RWPE2 (cell line): ENCODE measurements at places on chromosomes 11 and 22.

- DNase-seq = no peak
Observed at GRCh38 chr11:15699978-15700377, 585.3 kb downstream of the INSC start.

DNA sequence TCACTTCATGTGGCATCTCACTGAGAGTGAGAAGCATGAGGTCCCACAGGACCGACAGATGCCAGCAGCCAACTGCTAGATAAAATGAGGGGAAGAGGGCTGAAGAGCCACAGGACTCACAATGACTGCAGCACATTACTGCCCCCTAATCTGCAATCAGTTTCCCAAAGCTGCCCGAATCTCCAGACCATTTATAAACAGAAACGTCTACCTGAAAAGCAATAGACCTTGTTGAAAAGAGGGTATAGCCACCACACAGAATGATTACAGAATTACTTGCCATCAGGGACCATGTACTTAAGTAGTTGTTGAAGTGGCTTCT, 12.4 kb upstream of the TEF start:
- DNase-seq = no peak

- no peak for DNase-seq
Observed at GRCh38 chr22:34861787-34862186, 204.2 kb upstream of the ISX start.

GRCh38 chr22:46935506-46936377, 173.3 kb downstream of the TBC1D22A start:
- DNase-seq = no peak

- no peak for DNase-seq
Observed at GRCh38 chr11:16605389-16605893, 133.0 kb upstream of the C11orf58 start.

- DNase-seq = no peak
Observed at GRCh38 chr22:40595497-40596234, 40.9 kb downstream of the MRTFA start.

GRCh38 chr22:50710886-50711285, 27.1 kb upstream of the ACR start:
- peak; percentile 22 for DNase-seq

- no peak for DNase-seq
Observed at GRCh38 chr22:29334696-29335344, 19.3 kb upstream of the RASL10A start.

- no peak for DNase-seq
Observed at GRCh38 chr11:119011476-119012053, 6.6 kb downstream of the RPS25 start.

- no peak for DNase-seq
Observed at GRCh38 chr22:32541481-32541880, 66.9 kb downstream of the FBXO7 start.

DNA sequence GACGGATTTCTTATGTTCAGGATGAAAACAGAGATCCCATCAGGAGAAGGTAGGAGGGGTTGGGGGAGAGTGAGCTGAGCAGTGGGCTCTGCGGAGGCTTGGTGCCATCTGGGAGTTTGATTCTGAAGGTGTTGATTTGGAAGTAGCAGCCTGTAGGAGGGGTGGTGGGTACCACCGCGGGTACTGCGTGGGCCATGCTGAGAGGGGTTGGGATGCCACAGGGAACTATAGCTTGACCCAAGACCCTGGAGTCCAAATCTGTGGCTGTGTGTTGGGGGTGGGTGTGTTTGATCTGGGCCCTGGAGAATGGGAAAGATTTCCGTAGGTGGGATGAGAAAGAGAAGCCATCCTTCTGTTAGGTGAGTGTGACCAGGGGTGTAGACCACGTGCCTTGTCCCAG, 5.0 kb downstream of the INCENP start:
- DNase-seq = no peak

GRCh38 chr11:34791780-34792542, 124.2 kb downstream of the APIP start:
- no peak for DNase-seq

- no peak for DNase-seq
Observed at GRCh38 chr11:61526956-61527731, 18.6 kb downstream of the LRRC10B start.

DNA sequence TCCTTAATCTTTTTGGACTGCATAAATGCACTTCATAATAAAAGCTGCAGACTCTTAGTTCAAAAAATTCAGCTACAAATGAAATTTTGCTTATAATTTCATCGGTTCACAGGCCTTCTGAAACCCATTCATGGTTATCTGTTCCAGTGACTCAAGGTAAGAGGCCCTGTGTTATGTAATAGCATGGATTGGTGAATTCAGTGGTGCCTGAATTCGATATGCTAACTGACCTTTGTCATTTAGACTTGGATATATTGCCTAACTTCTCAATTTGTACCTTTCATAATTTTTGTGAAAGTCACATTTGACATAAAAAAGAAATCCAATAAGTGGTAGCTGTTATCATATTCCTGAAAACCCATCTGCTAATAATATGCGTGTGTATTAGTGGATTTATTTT, 349.9 kb upstream of the KIRREL3 start:
- no peak for DNase-seq

- no peak for DNase-seq
Observed at GRCh38 chr11:116913000-116913399, 75.6 kb upstream of the APOA1 start.

GRCh38 chr22:30826670-30827355, 132.1 kb downstream of the OSBP2 start:
- no peak for DNase-seq

- no peak for DNase-seq
Observed at GRCh38 chr11:62008193-62008592, 40.8 kb upstream of the FTH1 start.

DNA sequence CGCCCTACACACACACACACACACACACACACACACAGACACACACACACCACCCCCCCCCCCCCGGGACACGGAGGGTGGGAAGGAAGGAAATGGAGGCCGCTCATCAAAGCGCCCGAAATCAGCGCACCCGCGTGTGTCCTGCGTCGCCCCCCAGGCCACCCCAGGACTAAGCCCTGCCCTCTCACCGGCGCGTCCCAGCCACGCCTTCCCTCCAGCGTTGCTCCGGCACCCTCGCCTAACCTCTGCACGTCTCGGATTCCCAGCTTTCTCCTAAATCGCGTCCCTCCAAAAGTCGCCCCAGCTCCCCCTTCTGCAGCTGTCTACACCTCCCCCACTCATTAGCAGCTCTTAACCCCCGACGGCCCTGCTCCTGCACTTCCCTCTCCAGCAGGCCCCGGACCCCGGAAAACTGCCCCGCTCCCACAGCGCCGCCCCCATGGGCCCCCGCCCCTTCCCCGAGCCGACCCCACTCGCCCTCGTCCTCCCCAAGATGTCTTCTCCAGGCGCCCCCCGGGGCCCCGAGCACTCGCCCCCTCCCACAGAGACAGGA, 557 bp downstream of the PACSIN2 start:
- no peak for DNase-seq

DNA sequence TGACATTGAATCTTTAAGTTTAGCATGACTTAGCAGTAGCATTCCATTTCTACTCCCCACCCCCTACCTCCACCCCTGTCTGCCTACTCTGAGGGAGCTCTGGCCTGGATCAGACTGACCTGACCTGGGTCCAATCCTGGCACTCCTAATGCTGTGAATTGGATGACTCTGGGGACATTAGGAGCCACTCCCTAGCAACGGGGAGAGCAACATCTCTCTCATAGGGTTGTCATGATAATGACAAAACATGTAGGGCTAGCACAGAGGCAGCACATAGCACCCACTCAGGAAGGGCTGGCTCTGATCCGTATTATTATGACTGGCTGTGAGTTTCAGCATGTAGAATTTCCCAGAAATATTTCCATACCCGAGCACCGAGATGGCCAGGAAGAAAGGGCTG, 40.5 kb downstream of the CABIN1 start:
- DNase-seq = no peak

GRCh38 chr22:34866081-34866480, 199.9 kb upstream of the ISX start:
- DNase-seq = no peak

GRCh38 chr11:75872887-75873416, 57.9 kb downstream of the UVRAG start:
- DNase-seq = no peak

DNA sequence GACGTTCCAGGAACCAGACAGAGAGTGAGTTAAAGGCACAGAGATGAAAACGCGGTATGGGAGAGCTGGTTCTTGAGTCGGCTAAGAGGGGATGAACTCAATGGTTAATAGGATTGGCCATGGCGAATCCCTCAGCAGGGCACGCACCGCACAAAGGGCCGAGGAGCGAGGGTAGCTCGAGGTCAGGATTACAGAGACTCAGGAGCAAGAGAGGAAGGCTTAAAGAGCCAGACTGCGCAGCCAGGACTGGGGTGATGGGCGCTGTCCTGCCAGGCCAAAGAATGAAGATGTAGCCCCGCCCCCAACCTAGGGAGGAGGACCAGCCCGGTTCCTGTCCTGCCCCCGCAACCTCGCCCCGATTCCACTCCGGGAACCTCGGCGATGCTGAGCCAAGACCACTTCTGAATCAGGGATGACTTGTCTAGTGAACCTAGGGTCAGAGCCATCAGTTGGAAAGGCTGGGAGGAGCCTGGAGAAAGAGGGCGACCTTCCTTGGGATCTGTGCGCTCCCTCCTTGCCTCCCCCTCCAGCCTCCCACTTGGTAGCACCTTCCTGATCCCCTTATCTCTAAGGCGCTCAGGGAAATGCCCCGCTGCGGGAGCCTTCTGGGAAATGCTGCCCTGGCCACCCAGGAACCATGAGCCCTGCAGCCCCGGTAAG, at the start of gene PLEKHB1:
Gene PLEKHB1 (plus strand): TSS at position 610 of the 660 bp plus-strand sequence. CDS start 28 bp downstream, at position 638.
- DNase-seq = no peak

DNA sequence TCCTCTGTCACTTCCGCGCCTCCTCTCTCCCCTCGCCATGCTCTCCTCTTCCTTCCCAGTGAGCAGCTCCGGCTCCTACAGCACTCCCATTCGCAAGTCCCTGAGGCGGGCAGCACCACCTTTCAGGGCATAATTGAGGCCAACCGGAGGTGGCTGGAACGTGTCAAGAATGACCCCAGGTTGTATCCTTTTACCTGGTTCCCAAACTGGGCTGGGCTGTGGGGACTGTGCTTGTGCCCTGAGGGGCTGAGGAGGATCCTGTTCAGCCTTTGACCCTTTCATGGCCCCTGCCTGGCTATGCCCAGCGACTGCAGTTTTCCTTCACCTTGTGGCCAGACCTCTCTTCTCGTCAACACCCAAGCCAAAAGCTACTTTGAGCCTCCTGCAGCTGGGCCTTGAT, 84.1 kb downstream of the CEP164 start:
- no peak for DNase-seq

DNA sequence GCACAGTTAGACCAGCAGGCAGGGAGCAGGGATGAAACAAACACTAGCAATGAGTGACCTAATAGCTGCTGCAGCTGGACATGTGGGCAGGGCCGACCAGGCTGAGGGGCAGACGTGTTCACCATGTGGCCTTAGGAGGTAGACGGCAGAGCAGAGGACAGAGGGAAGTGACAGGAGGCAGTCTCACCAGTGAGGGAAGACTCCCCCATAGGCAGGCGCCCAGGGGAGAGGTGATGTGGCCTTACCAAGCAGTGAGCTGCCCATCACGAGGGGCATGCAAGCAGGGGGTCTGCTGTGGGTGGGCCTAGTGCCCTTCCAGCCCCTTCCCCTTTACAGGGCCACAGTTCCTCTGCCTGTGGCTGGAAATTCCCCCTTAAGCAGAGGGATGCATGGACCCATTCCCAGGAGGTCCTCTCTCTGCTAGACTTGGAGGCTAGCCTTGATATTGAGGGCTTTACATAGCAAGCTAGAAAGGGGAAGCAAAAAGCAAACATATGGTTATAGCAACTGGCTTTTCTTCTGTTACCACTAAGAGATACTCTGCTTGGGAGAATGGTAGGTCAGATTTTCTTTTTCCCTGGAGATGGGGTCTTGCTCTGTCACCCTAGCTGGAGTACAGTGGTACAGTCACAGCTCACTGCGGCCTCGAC, 67.6 kb downstream of the MPPED1 start:
- no peak for DNase-seq

GRCh38 chr11:32113200-32113919, 22.5 kb downstream of the RCN1 start:
- DNase-seq = no peak

GRCh38 chr22:48588878-48589450, 1238.7 kb downstream of the BRD1 start:
- DNase-seq = no peak

DNA sequence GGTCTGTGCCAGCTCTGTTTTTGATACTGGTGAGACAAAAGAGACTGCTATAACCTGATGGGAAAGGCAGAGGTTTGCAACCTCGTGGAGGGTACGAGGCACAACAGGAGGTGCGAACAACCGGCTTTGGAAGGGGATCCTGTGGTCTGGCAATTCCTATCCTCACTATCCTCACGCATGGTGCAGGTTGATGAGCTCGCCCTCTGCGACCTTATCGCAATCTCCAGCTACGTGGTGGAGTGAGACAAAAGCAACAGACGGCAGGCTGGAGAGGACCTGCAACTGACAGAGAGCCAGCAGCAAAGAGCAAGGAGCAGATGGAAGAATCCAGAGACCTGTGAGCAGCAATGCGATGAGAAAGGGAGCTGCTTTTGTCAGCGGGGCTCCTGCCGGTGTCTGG, 47.3 kb upstream of the TSKU start:
- no peak for DNase-seq

DNA sequence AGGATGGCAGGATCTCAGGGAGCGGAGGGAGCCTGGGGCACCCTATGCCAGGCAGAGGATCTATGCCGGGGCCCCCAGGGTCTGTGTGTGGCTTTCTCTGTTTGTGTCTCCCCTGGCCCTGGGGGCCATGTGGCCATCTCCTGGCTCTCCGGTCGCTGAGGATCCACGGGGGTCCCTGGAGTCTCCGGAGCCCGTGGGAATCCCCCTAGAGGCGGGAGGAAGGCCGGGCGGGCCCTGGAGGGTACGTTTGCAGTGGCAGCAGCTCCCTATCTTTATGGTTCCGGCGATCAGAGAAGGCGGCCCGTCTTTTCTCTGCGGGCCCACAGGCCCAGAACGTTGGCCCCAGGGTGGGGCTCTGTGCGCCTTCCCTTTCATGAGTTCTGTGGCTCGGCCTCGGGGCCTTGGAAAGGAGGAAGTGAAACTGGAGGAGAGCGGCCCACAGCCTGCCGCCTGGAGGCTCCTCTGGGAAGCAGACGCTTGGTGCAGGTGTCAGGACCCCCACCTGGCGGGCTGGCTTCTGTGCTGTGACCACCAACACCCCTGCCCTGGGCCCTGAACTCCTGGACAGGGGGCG, 82.1 kb downstream of the KCNQ1 start:
- DNase-seq = peak; percentile 56

DNA sequence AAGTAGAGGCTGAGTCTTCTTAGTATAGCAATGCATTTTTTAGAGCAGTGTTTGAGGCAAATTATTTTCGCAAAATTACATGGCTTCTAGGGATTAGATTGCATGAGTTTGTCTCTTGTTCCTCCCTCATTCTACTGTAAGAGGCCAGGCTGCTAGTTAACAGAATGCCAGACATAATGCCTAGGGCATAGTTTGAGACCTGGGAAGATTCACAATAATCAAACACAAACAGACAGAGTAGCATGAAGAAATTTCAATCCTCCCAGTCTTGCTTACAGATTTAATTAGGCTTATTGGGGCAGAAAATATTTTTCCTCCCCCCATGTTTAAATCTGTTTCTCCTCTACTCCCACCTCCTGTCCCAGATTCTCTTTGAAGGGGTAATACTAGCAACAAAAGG, 48.3 kb downstream of the ARHGEF12 start:
- DNase-seq = no peak
